ENCODE measurements at places on chromosomes 3 and 15.

DNA sequence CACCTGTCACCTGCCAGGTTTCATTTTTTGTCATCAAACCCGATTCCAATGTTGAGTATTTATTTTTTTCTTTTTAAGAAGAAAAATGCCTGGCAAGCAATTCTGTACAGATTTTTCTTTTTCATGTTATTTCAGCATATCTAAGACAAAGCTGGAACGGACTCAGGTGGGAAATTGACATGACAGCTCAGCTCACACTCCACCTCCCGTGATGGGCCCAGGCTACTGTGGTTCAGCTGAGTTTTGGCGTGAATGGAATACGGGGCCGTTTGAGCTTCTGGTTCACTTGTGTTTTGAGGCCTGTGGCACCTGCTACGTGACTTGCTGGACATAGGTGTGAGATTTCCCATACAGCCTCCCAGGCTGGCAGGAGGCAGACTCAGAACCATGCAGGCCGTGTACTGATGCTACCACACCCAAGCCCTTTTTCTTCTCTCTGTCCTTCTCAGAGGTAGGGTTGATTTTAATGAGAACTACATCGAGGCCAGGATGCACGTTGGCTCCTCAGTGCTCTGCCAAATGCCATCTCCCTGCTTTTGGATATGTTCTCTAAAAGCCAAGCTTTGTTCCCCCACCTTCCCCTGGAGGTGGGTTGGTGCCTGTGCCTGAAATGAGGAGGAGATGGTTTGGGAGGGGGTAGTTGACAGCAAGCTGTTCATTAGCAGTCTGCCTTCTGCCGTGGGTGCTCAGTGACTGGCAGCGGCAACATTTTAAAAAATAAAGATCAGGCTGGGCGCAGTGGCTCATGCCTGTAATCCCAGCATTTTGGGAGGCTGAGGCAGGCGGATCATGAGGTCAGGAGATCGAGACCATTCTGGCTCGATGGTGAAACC is 48.7 kb downstream of the TRAK1 start:
- DNase-seq, result no peak

- DNase-seq, result no peak
Observed at GRCh38 chr15:74854453-74855022, 11.6 kb upstream of the ULK3 start.

- DNase-seq, result no peak
Observed at GRCh38 chr3:102360183-102360860, 74.5 kb upstream of the ZPLD1 start.

GRCh38 chr3:10315771-10316344 is 5.1 kb downstream of the SEC13 start:
- DNase-seq, result no peak

- DNase-seq, result no peak
Observed at GRCh38 chr3:65855370-65856100, 183.2 kb downstream of the MAGI1 start.

- no peak for DNase-seq
Observed at GRCh38 chr3:112805126-112805525, 41.5 kb downstream of the CD200R1L start.

- no peak for DNase-seq
Observed at GRCh38 chr3:96354106-96354505, 460.3 kb upstream of the EPHA6 start.

DNA sequence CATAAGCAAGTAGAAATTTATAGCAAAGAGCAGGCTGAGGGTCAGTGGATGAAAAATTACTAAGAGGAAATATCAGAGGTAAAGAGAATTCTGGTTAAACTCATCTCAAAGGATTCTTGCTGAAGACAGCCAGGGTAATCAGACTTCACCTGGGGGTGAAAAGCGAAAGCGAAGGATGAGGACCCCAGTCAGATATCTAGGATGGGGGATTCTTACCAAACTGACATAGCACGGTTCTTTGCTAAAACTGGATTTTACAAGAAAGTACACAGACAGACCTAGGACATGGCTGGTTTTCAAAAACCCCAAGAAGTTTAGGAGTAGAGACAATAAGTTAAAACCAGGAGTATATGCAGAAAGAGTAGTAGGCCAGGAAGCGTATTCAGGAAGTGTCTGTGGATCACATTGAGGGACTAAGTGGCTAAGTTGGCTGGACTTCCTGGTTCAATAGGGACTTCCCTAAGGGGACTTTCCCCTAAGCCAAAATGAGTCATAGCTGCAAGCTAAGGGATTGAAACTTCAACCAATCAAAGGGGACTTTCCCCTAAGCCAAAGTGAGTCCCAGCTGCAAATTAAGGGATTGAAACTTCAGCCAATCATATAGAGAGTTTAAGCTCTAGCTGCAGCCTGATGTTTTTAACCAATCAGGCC is 2.4 kb upstream of the CFAP91 start:
- no peak for DNase-seq

GRCh38 chr3:125611908-125612307 is 16.6 kb upstream of the OSBPL11 start:
- no peak for DNase-seq

DNA sequence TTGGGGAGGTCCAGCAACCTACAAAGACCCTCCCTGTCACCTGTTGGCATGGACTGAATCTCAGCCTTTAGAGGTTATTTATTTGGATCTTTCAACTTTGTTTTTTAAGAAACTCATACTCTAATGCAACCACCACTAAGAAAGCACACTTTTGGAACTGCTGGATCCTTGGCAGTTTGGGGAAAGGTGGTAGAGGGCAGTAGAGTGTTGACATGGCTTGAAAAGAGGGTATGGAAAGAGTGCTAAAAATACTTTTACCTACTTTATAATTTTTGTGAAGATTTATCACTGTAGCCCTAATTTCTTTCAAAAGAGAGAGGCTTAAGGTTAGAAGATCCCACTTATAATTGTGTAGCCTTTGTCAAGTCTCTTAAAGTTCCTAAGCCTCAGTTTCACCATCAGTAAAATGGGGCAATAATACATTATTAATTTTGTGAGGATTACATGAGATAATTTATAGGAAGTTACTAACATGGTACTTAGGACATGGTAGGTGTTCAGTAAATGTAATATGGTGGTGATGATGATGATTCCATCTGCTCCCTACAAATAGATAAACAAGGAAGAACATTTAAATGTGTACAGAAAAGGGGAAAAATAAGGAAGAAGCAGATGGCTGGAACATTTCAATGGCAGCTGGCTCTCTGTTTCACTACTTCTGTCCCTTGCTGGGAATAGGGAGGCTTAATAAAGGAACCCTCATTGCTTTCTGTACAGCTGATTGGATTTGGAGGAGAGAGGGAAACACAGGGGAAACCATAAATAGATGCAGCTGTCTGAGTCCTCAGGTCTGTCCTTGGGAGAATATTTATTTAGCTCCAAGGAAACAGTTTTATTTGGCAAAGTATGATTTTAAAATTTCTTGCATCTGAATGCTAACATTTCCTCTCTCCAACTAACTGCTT is 208.4 kb upstream of the ADAMTS9 start:
- no peak for DNase-seq

DNA sequence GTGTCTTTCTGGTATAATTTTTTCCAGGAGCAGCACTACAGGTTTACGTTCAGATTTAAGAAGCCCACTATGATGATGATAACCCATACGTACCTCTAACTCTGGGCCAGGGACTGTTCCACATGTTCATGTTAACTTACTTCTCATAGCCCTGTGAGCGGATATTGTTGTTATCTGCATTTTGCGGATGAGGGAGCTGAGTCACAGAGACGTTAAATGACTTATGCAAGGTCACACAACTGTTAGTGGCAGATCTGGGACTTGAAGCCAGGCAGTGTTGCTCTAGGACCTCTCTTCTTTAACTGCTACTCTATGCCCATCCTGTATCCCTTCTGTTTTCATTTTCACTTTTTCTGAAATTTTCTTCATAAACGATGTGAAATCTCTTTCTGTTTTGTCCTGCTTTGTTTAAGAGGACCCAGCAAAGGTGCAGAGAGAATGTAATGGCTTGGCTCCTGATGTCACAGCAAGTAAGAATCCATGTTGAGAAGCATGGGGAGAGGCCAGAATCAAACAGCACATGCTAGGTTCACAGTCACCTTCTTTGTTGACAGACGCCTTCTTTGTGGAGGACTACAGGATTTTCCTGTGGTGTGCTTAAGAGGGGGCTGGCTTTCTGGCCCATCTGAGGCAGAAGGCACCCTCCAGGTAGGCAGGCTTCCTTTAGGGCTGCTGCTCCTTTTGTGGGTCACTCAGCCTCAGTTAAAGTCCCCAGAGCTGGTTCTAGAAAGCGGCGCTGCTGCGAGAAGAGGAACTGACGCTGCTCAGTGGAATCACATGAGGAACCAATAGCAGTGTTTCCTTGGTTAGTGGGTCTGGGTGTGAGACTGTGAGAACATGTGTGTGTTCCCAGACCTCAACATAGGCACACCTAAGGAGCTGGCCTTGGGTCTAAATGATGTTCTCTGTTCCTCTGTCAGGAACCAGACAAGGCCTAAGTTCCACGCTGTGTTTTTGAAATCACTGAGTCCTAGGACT is 121.6 kb downstream of the TMEM108 start:
- no peak for DNase-seq

- no peak for DNase-seq
Observed at GRCh38 chr15:58463815-58464650, 32.2 kb downstream of the LIPC start.

- DNase-seq, result no peak
Observed at GRCh38 chr3:8499181-8499611, 2.4 kb upstream of the LMCD1 start.

GRCh38 chr3:159941038-159942000 is 47.3 kb upstream of the IL12A start:
- no peak for DNase-seq

DNA sequence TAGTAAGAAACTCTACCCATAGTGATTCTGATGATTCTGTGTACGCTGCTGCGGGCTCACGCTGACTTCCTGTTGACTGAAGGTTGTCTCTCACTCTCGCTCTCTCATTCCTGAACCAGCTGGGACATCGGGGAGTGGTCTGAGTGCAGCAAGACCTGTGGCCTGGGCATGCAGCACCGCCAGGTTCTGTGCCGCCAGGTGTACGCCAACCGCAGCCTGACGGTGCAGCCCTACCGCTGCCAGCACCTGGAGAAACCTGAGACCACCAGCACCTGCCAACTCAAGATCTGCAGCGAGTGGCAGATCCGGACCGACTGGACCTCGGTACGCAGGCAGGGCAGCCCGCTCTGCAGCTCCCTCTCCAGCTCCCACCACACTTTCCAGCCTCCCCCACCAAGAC is 63.6 kb upstream of the NR2E3 start:
- DNase-seq, result no peak

DNA sequence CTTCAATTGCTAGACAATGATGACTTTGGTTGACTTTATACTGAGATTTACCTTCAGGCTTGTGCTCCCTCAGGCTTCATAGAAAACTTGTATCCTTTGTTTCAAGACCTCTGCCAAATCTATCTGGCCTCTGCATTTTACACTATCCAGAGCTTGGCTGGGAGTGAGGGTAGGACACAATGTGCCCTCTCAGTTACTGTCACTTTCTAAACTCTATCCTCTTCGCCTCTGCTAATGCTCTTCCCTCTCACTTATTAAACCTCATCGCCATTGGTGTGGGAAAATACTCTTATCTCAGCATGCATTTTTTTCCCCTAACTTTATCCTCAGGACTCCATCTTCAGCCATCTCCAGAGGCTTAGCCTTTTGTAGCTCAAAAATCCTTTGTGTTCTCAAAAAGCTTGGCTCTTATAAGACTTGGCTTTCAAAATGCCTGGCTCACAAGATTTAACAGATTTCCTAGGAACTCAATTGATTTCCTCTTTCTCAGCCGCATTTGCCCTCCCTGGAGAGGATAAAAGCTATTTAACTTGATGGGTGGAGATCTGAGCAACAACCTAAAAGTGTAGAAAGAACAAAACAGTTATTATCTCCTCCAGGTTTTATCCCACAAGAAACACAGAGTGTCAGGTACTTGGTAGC is 28.3 kb downstream of the SUCNR1 start:
- DNase-seq, result no peak

DNA sequence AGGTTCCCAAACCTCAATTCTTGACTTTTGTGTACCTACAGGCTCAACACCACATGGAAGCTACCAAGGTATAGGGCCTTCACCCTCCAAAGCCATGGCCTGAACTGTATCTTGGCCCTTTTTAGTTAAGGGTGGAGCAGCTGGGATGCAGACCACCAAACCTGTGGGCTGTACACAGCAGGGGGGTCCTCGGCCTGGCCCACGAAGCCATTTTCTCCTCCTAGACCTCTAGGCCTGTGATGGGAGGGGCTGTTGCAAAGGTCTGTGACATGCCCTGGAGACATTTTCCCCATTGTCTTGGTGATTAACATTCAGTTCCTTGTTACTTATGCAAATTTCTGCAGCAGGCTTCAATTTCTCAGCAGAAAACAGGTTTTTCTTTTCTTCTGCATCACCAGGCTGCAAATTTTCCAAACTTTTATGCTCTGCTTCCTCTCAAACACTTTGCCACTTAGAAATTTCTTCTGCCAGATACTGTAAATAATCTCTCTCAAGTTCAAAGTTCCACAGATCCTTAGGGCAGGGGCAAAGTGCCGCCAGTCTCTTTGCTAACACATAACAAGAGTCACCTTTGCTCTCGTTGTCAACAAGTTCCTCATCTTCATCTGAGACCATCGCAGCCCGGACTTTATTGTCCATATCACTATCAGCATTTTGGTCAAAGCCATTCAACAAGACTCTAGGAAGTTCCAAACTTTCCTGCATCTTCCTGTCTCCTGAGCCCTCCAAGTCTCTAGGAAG is 90.9 kb upstream of the PLXND1 start:
- DNase-seq, result no peak

- DNase-seq, result no peak
Observed at GRCh38 chr3:150110097-150110496, 139.4 kb upstream of the PFN2 start.

- no peak for DNase-seq
Observed at GRCh38 chr3:4660936-4661335, 167.8 kb downstream of the ITPR1 start.

GRCh38 chr15:60766391-60767128 is 287.6 kb upstream of the ICE2 start:
- DNase-seq, result no peak

DNA sequence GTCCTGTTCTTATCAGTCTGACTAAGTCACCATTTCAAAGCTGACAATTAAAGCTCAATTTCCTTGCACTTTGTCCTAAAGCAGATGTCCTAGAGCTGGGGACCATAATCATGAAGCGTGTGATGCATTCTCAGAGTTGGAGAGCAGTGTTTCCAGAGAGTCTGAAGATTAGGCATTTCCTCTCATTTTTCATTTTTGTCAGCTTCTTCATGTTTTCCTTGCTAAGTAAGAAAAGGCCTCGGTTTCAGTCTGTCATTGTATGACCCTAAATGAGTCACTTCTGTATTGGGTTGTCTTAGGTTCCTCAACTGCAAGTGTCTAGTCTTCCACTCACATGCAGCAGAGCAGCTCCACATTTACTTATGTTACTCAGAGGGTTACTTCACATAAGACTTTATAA is 257.2 kb upstream of the TPRG1 start:
- no peak for DNase-seq

DNA sequence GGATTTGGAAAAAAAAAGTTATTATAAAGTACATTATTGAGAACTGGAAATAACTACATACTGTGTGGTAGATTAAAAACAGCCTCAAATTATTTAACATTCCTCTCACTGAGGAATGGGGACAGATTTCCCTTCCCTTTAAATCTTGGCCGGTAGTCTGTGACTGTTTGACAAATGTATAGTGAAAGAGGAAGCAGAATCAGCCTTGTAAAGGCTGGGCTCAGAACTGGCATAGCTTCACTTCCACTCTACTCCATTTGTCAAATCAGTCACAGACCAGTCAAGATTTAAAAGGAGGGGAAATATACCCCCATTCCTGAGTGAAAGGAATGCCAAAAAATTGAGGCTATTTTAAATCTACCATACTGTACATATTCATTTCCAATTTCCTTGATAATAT is 18.2 kb upstream of the B4GALT4 start:
- DNase-seq, result no peak

GRCh38 chr3:196238612-196239560 is 22.6 kb downstream of the SLC51A start:
- no peak for DNase-seq

Data from GM12892 (cell line).